ENCODE measurements at places on chromosomes 12 and 14.

GRCh38 chr14:51328772-51329353 is 88.8 kb downstream of the TMX1 start:
- no peak for DNase-seq

DNA sequence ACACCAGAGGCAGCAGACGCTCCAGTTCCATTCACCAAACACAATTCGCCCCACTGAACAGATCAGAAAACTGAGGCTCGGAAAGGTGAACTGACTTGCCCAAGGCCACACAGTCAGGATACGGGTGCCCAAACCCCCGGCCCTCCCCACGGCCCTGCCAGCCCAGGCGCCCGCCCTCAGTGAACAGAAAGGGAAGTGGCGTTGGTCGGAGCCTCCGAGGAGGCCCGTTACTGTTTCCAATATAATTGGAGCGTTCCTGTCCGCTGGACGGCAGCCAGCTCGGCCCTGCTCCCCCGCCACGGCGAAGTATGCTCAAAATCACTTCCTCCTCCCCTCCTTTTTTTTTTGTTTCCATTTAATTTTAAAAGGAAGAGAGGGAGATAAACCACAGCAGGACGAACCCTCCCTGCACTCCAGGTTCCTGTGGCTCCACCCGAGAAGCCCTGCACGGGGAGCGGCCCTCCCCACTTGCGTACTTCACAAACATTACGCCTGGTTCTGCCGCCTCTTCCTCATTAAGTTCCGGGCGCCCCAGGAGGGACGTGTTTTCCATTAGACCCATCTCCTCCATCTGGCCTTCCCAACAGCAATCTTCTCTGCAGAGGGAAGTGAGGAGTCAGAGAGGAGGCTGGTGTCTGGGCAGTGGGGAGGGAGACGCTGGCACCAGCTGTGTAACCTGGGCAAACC is 61.1 kb downstream of the NCOR2 start:
- DNase-seq = peak; percentile 89

GRCh38 chr12:96766232-96766631 is 140.8 kb upstream of the NEDD1 start:
- no peak for DNase-seq

DNA sequence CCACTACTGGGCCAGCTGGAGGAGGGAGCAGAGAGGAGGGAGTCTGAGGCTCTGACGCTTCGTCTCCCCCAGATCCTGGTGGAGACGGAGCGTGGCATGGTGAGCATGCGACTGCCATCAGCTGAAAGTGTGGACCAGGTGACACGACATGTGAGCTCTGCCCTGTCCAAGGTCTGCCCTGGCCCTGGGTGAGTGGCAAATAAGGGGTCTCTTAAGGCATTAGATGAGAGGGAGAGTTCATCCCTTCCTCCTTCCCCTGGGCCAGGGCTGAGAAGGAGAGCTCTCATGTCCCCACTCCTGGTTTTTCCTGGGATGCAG is 2.5 kb downstream of the CARMIL3 start:
- DNase-seq = no peak

DNA sequence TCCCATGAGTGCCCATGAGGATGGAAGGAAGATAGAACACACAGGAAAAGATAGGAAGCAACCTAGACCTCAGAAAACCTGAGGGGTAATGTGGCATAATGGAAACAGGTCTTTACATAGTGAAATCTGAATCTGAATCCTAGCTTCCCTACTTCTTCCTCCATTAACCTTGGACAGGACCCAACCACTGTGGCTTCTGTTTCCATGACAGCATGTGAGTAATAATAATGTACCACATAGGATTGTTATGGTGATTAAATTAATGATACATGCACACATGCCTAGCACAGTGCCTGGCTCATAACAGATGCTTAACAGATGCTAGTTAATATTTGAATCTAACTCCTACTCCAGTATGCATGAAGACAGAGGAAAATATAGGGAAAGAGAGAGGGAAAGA is 11.2 kb downstream of the TTC9 start:
- DNase-seq = no peak

DNA sequence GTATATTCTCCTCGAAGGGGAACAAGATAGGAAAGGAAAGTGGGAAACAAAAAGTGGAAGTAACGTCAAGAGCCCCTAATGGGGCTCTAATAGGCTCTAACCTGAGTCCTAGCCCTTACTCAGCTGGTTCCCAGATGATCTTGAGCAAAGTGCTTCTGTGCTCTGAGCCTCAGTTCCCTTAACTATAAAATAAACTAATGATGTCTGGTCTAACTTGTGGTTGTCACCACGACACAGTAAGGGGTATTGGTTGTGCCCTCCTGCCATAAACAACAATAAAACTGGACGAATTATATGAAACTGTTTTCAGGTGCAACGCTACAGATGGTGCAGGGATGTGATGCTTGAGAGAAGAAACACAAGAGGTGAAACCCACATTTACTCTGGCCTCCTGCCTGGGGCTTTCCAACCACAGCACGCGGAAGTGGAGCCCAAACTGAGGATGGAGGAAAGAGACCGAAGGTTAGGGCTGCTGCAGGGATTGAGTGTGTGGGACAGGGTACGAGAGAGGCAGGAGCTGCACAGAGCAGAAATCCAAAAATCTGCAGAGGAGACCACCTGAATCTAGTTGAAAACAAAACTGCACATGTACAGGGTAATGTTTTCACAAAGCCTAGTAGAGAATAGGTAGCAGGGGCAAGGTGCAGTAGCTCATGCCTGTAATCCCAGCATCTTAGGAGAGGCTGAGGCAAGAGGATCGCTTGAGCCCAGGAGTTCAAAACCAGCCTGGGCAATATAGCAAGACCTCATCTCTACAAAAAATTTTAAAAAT is 45.6 kb upstream of the BCL2L14 start:
- no peak for DNase-seq

GRCh38 chr14:59428581-59429012 is 36.6 kb downstream of the GPR135 start:
- DNase-seq = peak; percentile 75

DNA sequence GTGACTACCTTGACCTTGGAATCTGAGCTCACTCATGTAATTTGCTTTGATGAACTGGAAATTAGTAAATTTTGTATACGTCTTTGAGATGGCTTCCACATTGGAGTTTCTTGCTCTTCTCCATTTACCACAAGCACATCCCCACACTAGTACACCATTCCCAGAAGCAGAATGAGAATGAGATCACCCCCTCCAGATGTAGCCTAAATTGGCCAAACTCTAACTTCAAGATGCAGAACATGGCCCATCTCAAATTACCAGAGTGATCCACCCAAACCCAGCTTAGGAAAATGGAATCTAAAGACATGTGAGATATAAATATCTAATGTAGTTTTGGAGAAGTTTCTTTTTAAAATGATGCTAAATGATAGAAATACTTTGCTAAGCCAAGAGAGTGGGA is 9.5 kb upstream of the TAS2R20 start:
- DNase-seq = no peak

DNA sequence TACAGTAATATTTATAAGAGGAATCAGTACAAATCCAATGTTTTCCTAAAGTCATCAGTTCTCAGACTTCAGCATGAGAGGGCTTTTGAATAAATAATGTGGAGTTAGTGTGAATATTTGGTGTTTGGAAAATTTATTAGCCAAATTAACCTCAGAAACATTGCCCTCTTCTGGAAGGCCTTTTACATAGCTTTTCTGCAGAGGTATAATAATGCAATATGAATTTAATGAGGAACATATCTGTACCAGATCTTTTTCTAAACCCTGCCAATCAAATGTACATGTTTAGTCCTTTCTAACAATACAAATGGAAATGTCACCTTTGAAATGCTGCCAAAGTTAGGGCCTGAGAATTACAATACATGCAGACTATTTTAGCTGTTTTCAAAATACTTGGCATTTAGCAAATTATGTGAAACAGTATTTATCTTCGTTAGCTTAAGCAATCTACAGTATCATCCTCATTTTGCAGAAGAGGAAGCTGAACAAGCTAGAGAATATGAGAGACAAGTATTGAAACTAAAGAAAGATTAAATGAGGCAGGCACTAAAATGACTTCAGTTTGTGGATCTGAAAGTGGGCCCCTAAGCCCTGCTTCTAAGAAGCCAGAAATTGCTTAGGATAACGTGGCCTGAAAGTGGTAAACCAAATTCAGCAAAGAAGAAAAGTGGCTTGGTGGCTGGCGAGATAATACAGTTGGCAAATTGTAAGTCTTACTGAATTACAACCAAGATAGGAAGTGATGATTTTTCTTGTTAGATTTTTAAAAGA is 60.4 kb upstream of the MANSC4 start:
- no peak for DNase-seq

DNA sequence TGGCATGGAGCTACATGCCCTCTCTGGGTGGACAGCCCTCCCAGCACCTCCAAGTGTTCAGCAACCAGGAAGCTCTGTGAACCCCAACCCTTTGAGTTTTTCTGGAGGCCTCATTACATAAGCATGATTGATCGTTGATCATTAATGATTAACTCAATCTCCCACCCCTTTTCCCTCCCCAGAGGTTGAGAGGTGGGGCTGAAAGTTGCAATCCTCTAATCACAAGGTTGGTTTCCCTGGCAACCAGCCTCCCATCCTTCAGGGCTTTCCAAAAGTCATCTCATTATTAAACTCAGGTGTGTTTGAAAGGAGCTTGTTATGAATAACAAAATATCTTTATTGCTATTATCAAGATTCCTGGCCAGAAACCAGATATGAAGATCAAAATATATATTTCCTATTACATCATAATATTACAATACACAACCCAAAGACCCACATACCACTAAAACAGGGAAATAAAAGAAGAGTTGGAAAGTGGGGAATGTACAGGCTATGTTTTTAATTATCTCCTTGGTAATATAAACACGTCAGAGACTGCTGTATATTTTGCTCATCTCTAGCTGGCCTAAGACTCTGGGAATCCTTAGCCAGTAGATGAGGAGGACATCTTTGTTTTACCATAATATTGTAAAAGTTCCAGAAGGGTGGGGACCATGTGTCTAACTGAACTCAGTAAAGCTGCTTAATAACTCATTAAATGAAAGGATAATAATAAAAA is 73.6 kb downstream of the SSPN start:
- no peak for DNase-seq

DNA sequence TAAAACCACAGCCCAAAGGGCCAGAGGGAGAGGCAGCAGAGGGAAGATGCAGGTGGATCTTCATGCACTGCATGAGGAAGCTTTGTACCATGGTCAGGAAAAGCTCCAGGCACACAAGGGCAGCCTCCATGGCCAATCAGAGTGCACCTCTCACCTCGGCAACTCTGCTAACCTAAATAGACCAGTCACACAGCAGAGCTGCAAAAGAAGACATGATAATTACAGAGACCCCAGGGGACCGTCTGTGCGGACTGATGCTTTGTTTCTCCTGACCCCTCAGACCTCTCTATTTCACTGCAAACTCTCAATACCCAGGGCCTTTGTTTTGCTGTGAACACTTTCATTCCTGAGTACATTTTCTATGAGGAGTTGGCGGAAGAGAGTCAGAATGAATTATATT is 10.7 kb upstream of the TCL1B start:
- DNase-seq = no peak

DNA sequence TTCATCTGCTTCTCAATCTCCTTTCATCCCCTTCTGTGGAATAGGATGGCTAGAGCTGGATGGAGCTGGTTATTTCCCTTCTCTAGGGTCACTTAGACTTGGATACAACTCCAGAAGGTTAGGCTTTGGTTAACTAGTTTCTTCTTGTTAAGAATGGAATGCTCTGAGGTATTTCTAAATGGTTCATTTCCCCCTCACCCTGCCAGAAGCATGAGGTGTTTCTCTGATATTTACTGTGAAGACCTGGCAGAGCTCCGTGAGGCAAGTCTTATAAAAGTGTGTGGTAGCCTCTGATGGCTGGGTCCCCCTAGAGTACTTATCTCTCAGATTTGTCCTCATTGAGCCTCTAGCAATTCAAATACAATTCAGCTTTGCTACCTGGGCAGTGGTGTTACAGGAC is 207.9 kb downstream of the SLC16A7 start:
- DNase-seq = no peak

- no peak for DNase-seq
These were observed 24.8 kb downstream of the SLC25A29 start for GRCh38 chr14:100281286-100282082.

DNA sequence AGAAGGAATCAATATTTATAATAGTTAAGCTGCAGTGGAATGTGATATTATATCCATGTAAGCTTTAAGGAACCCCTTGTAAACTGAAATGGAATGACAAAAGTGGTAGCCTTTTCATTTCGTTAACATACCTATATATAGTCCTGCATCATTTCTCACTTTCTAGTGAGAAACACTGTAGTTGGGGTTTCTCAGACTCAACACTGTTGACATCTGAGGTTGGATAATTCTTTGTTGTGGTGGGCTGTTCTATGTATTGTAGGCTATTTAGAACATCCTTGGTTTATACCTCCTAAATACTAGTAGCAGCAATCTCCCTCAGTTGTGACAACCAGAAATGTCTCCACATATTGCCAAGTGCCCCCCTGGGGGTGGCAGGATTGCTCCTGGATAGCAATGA is 79.1 kb downstream of the RAD52 start:
- no peak for DNase-seq

- no peak for DNase-seq
These were observed 40.3 kb downstream of the NELL2 start for GRCh38 chr12:44835641-44836379.

DNA sequence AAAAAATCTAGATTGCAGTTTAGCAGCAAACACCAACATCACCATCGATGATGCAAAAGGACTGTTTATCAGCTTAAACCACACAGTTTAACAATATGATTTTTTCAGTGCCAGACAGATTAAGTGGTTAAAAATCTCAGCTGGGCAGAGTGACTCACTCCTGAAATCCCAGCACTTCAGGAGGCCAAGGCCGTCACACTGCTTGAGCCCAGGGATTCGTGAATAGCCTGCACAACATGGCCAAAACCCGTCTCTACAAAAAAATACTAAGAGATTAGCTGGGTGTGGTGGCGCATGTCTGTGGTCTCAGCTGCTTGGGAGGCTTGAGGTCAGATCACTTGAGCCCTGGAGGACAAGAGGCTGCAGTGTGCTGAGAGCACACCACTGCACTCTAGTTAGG is 8.9 kb downstream of the RSRC2 start:
- no peak for DNase-seq

GRCh38 chr14:55722054-55722453 is 142.0 kb downstream of the KTN1 start:
- DNase-seq = no peak

DNA sequence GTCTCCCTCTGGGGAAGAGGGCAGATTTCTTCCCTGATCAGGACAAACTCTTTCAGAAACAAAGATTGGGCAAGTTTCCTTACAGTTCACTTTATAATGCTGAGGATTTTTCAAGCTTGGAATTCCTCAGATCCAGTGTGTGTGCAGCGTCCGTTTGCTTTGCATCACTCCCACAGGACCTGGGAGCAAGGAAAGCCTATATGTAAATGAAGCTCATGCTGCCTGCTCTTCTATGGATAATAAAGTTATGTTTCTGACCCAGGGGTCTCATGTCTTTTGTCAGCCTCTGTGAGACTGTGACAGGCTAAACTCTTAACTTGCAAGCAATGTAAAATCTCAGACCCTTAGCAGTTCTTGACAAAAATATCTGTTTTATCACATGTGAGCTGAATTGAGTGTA is 41.6 kb downstream of the TRHDE start:
- DNase-seq = no peak

DNA sequence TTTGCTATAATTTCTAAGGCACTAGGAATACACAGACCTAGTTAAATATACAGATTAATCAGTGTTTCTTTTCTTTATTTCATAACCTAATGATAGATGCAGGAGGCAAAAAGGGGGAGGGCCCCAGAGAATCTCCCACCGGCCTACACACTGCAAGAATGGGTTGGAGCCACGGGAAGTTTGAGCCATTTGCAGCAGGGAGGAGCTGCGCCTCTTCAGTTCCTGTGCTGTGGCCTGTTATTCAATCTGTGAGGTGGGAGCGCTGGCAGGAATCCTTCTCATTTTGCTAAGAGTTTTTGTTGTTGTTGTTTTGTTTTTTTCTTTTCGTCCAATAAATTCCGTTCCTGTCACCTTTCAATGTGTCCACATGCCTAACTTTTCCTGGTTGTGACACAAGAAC is 251.3 kb upstream of the RPL10L start:
- DNase-seq = no peak

Measured in kidney (tissue), 22 donors.